AG09309 (cell line): ENCODE measurements at places on chromosomes 11 and 22.

DNA sequence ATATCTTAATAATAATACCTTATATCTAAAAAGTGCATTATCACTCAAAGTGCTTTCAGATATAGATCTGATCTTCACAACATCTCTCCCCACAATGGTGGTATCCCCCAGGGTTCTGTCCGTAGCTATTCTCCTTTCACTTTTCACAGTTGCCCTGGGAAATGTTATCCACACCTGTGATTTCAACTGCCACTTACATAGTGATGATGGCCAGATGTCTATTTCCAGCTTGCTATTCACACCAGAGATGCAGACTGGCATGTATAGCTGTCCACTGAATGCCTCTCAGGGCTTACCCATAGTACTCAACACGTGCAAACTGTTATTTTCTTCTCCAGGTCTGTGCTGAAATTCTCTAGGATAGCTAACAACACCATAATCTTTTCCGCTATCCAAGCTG, 724.7 kb downstream of the DLG2 start:
- no peak for DNase-seq

DNA sequence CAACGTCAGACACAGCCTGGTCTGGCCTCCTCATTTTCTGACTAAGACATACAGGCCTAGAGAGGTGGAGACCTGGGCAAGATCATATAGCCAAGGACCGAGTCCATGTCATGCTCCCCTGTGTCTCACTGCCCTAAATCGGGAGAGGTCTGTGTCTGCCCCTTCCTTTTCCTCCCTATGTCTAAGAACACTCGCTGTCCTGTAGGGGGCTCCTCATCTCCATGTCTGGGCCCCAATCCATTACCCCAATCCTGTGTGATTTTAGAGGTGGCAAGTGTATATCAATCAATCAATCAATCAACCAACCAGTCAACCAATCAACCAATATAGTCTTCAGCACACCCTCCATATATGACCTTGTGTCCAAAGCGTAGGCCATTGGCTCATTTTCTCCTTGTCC, 125.7 kb downstream of the KIRREL3 start:
- no peak for DNase-seq

DNA sequence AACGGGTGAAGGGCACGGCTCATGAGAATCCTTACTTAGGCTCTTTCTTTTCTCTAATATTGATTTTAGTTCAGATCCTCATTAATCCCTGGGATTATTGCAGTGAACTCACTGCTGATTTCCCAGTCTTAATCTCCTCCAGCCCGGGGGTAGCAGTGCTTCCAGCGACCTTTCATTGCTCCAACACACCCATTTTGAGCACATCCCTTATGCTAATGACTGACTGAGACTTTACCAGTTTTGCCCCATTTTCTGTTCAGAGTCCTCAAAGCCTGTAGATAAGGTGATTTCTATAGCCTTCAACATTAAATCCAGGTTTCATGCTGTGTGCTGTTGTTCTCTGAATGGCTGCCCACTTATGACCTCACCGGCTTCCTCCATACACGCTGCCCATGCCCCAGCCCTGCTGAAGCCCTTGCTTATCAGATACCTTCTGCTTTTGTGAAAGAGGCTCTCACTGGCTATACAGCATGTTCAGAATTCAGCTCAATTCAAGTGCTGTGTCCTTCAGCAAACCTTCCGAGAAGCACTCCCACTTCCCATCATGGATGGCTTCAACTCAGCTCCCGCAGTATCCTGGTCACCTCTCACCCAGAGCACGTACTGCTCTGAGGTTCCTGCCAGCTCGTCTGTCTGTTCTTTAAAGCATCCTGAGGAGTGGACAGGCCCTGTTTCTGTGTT, 49.0 kb downstream of the PPFIA1 start:
- no peak for DNase-seq

- no peak for DNase-seq
Measured at GRCh38 chr11:117831661-117832415, 7.3 kb upstream of the FXYD2 start.
